Kidney (tissue), 22 donors: ENCODE measurements at places on chromosomes 4 and X. TPM values are rescaled to one million over a fixed set of nuclear protein-coding genes. Genes with fewer than 3 reads are reported as not detected.

The BBS7 gene
- total RNA-seq: 14.5 TPM

The HS3ST1 gene
- 39.0 TPM for total RNA-seq

The PRR32 gene
- not detected for total RNA-seq

The FRAS1 gene
- 31.5 TPM for total RNA-seq

The TRIM61 gene
- 0.54 TPM for total RNA-seq
